Psoas muscle (tissue), 8 donors: ENCODE measurements at places on chromosomes 11 and 22. TPM values are rescaled to one million over a fixed set of nuclear protein-coding genes. Genes with fewer than 3 reads are reported as not detected.

DNA sequence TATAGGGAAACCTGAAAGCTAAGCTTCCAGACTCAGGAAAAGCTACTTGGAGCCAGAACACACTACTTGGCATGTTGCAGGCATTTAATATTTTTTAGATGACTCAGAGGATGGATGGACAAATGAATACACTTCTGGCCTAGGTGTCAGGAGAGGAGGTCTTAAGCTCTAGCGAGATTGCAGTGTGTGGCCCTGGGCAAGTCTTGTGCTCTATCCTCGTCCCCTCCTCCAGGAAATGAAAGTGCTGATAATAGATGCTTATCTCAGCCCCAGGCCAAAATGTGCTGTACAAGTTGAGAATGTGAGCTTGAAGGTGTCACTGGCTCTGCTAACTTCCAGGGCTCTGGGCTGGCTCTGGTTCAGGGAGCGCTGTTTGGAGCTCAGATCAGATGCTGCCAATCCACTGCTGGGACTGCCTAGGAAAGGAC, 136.3 kb downstream of the PKNOX2 start:
- DNase-seq, result peak; percentile 75

DNA sequence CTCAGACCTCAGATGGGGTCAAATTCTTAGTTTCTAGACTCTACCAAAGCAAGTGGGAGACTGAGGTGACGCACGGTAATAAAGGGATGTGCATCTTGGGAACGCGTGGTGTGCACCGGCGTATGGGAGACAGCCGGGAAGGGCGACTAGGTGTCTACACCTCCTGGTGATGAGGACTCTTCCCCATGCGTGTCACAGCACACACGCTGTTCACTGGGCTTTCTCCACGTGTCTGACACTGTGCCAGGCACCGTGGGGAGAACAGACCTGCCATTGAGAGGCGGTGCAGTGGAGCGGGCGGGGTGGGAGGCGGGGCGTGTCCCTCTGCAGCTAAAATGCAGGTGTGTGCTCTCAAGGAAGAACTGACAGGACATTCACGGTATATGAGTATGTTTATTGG, 5.3 kb downstream of the FXYD6 start:
- no peak for DNase-seq

Gene SLC22A12
- not detected for total RNA-seq

DNA sequence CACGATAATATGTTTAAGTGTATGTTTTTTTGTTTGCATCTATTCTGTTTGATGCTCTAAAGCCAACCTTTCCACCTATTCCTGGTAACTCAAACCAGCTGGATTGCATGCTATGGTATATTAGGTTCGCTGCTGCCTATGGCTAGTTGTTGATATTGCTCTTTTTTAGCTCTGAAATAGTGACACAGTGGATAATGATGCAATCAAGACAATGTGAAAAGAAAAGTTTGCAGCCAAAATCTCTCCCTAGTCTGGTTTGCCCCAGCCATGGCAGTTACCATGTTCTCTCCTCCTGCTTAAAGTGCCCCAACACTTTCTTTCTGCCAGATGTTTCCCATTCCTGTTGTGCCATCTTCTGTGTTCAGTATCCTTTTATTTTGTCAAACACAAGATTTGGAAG, 269.7 kb downstream of the DYNC2H1 start:
- no peak for DNase-seq

Gene GAL
- total RNA-seq, result not detected

Gene APOL1
- total RNA-seq, result 16.3 TPM

DNA sequence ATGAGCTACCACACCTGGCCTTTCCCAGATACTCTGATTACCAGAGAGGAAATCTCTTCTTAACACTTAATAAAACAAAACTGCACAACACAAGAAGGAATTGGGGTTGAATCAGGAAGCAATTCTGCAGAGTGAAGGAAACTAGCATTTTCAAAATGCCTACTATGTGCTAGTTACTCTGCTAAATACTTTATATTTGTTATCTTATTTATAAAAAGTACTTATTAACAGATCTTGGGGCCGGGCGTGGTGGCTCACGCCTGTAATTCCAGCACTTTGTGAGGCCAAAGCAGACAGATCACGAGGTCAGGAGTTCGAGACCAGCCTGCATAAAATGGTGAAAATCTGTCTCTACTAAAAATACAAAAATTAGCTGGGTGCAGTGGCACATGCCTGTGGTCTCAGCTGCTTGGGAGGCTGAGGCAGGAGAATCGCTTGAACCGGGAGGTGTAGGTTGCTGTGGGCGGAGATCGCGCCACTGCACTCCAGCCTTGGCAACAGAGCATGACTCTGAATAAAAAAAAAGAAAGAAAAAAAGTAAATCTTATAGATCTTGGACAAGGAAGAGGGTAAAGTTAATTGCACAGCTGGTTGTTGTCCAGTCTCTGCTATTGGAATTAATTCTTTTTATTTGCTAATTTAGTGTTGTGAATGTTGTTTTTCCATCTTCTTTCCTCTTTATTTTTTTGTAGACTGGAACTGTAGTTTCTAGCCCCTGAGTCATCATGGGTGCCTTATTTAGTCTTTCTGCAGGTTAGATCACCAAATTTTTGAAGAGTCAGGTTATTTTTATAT, 22.1 kb downstream of the TMEM135 start:
- DNase-seq, result no peak

DNA sequence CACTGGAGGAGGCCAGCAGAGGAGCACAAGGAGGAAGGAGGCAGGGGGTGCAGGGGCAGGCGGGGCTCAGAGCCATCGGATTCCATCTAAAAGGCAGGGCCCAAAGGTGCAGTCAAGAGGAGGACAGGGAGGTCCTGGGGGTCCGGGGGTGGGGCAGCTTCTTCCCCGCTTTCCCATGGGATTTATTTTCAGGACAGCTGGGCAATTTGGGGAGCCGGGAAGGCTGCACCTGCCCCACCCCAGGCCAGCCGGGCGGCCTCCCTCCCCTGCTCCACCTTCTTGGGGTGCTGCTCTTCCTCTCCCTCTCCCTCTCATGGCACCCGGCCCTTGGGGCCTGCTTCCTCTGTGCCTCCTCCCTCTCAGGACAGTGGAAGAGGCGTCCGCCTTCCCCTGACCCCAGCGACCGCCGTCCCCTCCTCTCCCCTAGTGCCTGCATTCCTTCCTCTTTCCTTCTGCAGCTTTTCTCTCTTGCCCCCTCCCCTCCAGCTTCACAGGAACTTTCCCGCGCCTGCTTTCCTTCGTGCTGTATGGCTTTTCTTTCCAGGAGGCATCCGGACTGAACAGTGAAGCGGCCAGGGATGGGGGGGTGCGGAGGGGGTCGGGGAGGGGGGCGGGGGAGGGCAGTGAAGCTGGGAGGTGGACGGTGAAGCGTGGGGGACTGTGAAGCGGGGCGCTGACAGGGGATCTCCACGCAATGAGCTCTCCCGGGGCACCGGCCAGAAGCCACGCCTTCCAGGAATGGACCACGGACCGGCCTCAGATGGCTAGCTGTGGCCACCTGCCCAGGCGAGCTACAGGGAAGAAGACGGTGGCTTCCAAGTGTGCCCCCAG, 26.9 kb downstream of the APOBEC3H start:
- no peak for DNase-seq
